ENCODE measurements at places on chromosomes 4 and X. TPM values are rescaled to one million over a fixed set of nuclear protein-coding genes. Genes with fewer than 3 reads are reported as not detected.

Gene FAM13A
- total RNA-seq: 8.9 TPM

Gene PLP2
- 168 TPM for total RNA-seq

Gene FRG2
- total RNA-seq: not detected

Gene SH3RF1
- total RNA-seq: 54.5 TPM

Gene ZNF732
- not detected for total RNA-seq

Gene VCX
- not detected for total RNA-seq

Gene SLC9B1
- total RNA-seq: 0.29 TPM

Gene DUSP21
- total RNA-seq: not detected

Gene LGI2
- total RNA-seq: not detected

Gene BST1
- total RNA-seq: 2.7 TPM

Gene GSX2
- total RNA-seq: not detected

DNA sequence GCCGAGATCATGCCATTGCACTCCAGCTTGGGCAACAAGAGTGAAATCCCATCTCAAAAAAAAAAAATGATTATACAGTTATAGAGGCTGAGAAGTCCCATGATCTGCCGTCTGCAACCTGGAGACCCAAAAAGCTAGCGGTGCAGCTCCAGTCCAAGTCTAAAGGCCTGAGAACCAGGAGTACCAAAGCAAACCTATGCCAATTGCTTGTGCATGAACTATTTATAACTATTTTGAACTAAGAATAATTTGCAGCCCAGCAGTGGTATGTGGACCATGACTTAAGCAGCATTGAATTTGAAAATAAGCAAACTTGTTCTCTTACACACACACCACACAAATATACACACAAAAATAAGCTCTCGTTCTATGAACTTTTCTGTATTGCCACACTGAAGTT lies 51.8 kb downstream of the TASL start:
- no peaks in the 10 kb centered on the region for H3K27me3 ChIP-seq
- H3K27ac ChIP-seq: no peak overlapping the region
- DNase-seq: no peak

DNA sequence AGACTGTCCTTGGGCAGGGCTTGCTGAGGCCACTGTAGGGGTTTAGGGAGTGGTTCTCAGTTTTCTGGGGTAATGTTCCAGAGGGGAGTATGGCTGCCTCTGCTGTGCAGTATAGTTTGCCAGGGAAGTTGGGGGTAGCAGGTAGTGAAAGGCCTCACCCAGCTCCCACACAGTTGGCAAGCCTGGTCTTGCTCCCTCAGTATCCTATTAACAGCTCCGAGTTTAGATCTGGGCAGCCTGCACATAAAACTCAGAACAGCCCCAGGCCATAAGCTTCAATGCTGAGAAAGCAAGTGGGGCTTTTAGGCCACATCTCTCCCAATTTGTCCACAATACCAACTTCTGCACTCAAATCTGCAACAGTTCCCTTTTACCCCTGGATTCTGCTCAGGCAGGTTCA lies 205.2 kb downstream of the GALNTL6 start:
- no peak overlapping the region for H3K27ac ChIP-seq
- DNase-seq: no peak
- H3K4me1 ChIP-seq: no peaks in the 10 kb centered on the region

DNA sequence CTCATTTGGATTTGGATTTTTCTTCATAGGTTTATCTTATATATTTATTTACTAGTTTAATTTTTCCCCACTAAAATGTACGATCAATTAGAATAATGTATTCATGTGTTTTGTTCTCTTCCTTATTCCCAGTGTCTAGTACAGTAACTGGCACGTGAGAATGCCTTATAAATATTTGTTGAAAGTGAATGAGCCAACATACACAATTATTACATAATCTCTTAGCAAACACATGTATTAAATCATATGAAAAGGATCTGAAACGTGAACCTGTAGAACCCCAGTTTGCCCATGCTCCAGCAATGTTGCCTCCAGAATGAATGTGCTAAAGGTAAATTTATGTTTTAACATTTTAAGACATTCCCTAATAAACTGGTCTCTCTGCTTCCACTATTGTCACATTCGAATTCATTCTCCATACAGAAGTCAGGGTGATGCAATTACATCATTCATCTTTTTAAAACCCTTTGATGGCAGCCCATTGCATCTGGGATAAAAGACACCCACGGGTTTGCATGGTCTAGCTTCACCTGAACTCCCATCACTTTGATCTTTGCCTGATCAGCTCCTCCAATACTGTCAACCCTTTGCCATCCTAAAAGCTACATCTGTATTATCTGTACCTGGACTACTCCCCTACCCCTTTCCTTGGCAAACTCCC lies 30.7 kb upstream of the AREG start:
- no peaks in the 10 kb centered on the region for H3K27me3 ChIP-seq
- no peaks in the 10 kb centered on the region for H3K36me3 ChIP-seq
- peaks cover 51% of the 10 kb centered on the region for H3K4me1 ChIP-seq
- H3K27ac ChIP-seq: no peak overlapping the region

GRCh38 chr4:167883266-167883665 lies 209.1 kb upstream of the ANXA10 start:
- H3K27me3 ChIP-seq: peaks cover 14% of the 10 kb centered on the region
- H3K4me1 ChIP-seq: peaks cover 70% of the 10 kb centered on the region
- H3K4me3 ChIP-seq: peak overlapping the region; percentile 31
- H3K27ac ChIP-seq: peak overlapping the region; percentile 45
- peaks cover 6% of the 10 kb centered on the region for H3K36me3 ChIP-seq
- DNase-seq: peak; percentile 66

DNA sequence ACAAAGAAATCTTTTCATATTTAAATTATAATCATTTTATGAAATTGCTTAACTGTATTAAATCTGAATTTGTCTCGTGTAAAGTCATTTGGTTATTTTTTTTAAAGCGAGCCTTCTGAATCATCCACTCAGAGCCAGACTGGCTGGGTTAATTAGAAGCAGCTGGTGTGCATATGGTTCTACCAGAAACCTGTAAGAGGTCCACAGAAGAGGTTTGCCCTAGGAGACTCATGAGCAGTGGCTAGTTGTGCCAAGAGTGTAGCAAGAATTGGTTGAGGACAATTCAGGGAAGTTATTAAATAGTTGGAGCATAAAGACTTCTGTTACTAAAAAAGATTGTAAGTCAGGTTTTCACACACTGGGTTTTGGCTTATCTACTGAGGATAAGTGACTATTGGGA lies 267.4 kb downstream of the IL1RAPL2 start:
- DNase-seq: no peak
- H3K36me3 ChIP-seq: no peaks in the 10 kb centered on the region
- no peak overlapping the region for H3K27ac ChIP-seq
- H3K27me3 ChIP-seq: no peaks in the 10 kb centered on the region

GRCh38 chr4:96228463-96228862 lies 388.6 kb downstream of the PDHA2 start:
- no peaks in the 10 kb centered on the region for H3K36me3 ChIP-seq
- no peak overlapping the region for H3K4me3 ChIP-seq
- no peak overlapping the region for H3K27ac ChIP-seq
- H3K4me1 ChIP-seq: no peaks in the 10 kb centered on the region
- H3K27me3 ChIP-seq: no peaks in the 10 kb centered on the region

DNA sequence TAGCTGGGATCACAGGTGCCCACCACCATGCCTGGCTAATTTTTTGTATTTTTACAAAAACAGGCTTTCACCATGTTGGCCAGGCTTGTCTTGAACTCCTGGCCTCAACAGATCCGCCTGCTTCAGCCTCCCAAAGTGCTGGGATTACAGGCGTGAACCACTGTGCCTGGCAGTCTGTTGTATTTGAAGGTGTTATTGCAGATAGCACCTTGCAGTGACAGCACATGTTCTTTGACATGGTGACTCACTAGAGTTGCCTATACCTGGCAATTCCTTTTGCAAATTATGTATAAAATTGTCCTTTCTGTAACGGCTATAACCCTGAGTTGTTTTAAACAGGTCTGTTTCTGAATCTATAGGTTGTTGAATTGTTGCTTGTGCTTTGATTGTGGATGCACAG lies 7.9 kb downstream of the OGT start:
- peak overlapping the region; percentile 91 for H3K27ac ChIP-seq
- no peak for DNase-seq
- peaks cover 73% of the 10 kb centered on the region for H3K4me1 ChIP-seq
- peaks cover 4% of the 10 kb centered on the region for H3K36me3 ChIP-seq

- H3K36me3 ChIP-seq: no peaks in the 10 kb centered on the region
- H3K27me3 ChIP-seq: peaks cover 7% of the 10 kb centered on the region
- peak overlapping the region; percentile 73 for H3K4me3 ChIP-seq
- DNase-seq: no peak
- H3K4me1 ChIP-seq: peaks cover 38% of the 10 kb centered on the region
Measured at GRCh38 chrX:519741-520140, 110.8 kb upstream of the SHOX start.

DNA sequence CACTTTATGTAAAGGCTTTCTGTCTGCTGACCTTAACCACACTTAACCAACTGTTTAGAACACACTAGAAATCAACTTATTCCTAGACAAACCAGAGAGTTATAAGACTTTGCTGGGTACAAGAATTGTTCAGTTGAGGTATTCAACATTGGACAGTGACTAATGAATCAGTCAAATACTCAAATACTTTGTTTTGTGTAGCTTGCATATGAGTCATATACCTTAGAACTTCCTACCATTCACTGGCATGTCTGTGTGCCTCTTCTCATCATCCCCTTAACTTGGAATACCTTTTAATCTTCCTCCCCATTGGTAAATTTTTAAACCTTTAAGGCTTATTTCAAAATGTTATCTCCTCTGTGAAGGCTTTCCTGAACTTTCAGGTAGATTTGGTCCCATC lies 708.8 kb upstream of the GRIA3 start:
- peaks cover 25% of the 10 kb centered on the region for H3K4me1 ChIP-seq
- H3K27ac ChIP-seq: no peak overlapping the region
- H3K27me3 ChIP-seq: no peaks in the 10 kb centered on the region
- no peaks in the 10 kb centered on the region for H3K36me3 ChIP-seq
- H3K4me3 ChIP-seq: no peak overlapping the region

DNA sequence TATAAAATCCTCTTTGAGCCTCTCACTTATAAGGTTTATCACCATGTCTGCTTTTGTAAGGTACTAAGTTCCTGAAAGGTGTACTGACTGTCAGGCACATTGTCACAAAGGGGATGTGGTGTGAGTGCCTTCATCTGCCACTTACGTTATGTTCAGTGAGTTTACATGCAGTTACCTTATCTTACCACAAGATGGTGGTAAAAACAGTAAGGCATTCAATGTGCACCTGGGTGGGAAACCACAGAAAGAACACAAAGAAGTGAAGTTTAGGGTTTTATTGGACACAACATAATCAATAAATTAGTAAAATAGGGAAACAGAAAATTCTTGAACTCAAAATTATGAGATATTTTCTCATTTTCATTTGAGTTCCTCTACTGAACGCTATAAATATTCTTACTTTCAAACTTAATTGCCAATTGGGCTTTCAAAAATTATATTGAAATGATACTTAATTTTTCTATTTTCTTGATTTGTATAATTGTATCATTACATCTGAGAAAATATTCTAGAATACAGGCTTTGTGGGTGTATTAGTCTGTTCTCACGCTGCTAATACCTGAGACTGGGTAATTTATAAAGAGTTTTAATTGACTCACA lies 650.8 kb downstream of the PCDH7 start:
- DNase-seq: peak; percentile 2
- no peaks in the 10 kb centered on the region for H3K36me3 ChIP-seq
- H3K27me3 ChIP-seq: peaks cover 2% of the 10 kb centered on the region
- H3K4me1 ChIP-seq: no peaks in the 10 kb centered on the region

- H3K36me3 ChIP-seq: no peaks in the 10 kb centered on the region
- no peaks in the 10 kb centered on the region for H3K4me1 ChIP-seq
- DNase-seq: no peak
- H3K27ac ChIP-seq: no peak overlapping the region
Measured at GRCh38 chr4:130738233-130738632, 1642.3 kb downstream of the C4orf33 start.

- H3K27me3 ChIP-seq: peaks cover 15% of the 10 kb centered on the region
- peaks cover 9% of the 10 kb centered on the region for H3K36me3 ChIP-seq
- H3K4me3 ChIP-seq: peak within 1 kb of the TSS; percentile 72
Measured at GRCh38 chrX:3346501-3347259, at the start of gene MXRA5. Gene MXRA5 (minus strand): TSS chrX:3346652. CDS start chrX:3343833, 2,819 bp downstream.

GRCh38 chr4:3316146-3316545 lies 23.3 kb downstream of the RGS12 start:
- DNase-seq: no peak
- no peaks in the 10 kb centered on the region for H3K27me3 ChIP-seq
- no peak overlapping the region for H3K27ac ChIP-seq
- H3K4me1 ChIP-seq: no peaks in the 10 kb centered on the region
- peaks cover 8% of the 10 kb centered on the region for H3K36me3 ChIP-seq
- H3K4me3 ChIP-seq: no peak overlapping the region

- H3K36me3 ChIP-seq: peaks cover 23% of the 10 kb centered on the region
- H3K4me1 ChIP-seq: peaks cover 11% of the 10 kb centered on the region
- no peak overlapping the region for H3K27ac ChIP-seq
Measured at GRCh38 chr4:184762100-184762499, 28.2 kb upstream of the CENPU start.

DNA sequence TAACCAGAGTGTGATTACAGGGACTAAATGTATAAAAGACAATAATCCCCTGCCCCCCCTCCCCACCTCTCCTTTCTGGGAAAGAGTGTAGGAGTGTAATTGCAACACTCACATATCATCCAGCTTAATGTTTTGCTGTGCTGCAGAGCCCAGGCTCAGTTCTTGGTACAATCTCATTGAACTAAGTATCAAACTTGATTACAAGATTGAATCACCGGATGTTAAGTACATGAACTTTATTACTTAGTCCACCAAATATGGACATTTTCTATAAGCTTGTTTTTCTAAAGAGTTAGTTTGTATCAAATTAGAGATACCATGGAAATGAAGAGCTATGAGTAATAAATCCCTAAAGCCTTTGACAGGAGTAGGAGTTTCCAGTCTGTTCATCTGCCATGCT lies 559.1 kb downstream of the ZNF674 start:
- peaks cover 2% of the 10 kb centered on the region for H3K27me3 ChIP-seq
- DNase-seq: no peak
- no peak overlapping the region for H3K4me3 ChIP-seq
- no peaks in the 10 kb centered on the region for H3K36me3 ChIP-seq

DNA sequence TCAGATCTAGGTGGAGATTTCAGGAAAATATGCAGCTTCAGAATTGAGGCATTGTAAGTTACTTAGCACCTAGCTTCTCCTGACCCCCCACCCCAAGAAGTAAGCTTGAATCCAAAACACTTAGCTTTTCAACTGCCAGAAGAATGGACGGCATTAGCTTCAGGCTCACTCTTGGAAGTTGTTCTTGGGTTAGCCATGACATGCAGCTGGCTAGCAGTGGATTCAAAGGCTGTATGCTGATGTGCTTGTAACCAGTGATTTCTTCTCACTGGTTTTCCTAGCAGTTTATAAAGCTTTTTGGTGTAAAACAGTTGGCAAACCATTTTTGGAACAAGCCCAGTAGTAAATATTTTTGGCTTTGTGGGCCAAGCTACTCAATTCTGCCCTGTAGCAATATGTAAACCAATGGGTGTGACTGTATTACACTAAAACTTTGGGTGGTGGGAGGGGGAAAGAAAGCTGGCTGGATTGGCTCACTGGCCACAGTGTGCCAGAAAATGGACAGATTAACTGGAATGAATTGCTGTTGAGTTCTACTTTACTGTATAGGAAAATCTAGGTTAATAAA lies 85.6 kb downstream of the SHROOM2 start:
- DNase-seq: no peak
- peaks cover 21% of the 10 kb centered on the region for H3K4me1 ChIP-seq
- peaks cover 4% of the 10 kb centered on the region for H3K27me3 ChIP-seq
- H3K27ac ChIP-seq: no peak overlapping the region
- no peak overlapping the region for H3K4me3 ChIP-seq

- H3K27me3 ChIP-seq: 0 out of 2 replicates have a peak, but pooled peaks cover 2% of the 10 kb centered on the region
- H3K36me3 ChIP-seq: no peaks in the 10 kb centered on the region
- DNase-seq: no peak
- H3K4me1 ChIP-seq: no peaks in the 10 kb centered on the region
- H3K27ac ChIP-seq: no peak overlapping the region
- no peak overlapping the region for H3K4me3 ChIP-seq
Measured at GRCh38 chrX:38847206-38847902, 46.1 kb downstream of the MID1IP1 start.

- peaks cover 6% of the 10 kb centered on the region for H3K36me3 ChIP-seq
- H3K4me1 ChIP-seq: no peaks in the 10 kb centered on the region
- H3K27me3 ChIP-seq: no peaks in the 10 kb centered on the region
Measured at GRCh38 chr4:1987721-1988326, 20.9 kb downstream of the NELFA start.
